ENCODE measurements at places on chromosomes 6 and 20. TPM values are rescaled to one million over a fixed set of nuclear protein-coding genes. Genes with fewer than 3 reads are reported as not detected.

GRCh38 chr20:49169547-49169946 is 18.6 kb downstream of the STAU1 start:
- no peak for DNase-seq
- no peaks in the 10 kb centered on the region for H3K27me3 ChIP-seq
- no peak overlapping the region for H3K4me3 ChIP-seq
- no peak overlapping the region for H3K27ac ChIP-seq
- H3K4me1 ChIP-seq = no peaks in the 10 kb centered on the region

DNA sequence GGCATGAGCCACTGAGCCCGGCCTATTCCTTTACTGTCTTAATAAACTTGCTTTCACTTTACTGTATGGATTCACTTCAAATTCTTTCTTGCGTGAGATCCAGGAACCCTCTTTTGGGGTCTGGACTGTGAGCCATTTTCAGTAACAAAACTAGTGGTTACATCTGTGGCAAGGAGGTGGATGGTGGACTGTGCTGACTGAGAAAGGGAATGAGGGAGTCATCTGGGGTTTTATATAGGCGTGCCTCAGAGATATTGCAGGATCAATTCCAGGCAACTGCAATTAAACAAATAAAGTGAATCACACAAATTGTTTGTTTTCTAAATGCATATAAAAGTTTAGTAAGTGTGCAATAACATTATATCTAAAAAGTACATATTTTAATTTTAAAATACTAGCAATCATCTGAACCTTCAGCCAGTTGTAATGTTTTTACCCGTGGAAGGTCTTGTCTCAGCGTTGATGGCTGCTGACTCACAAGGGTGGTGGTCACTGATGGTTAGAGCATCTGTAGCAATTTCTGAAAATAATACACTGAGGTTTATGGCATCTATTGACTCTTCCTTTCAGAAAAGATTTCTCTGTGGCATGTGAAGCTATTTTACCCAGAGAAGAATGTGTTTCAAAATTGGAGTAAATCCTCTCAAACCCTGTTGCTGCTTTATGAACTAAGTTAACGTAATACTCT is 111.4 kb upstream of the FKBP1C start:
- H3K27ac ChIP-seq = no peak overlapping the region
- H3K4me1 ChIP-seq = no peaks in the 10 kb centered on the region
- H3K36me3 ChIP-seq = no peaks in the 10 kb centered on the region
- no peak for DNase-seq

HAO1 gene
- total RNA-seq = not detected

- H3K4me3 ChIP-seq = no peak overlapping the region
- H3K36me3 ChIP-seq = no peaks in the 10 kb centered on the region
- no peaks in the 10 kb centered on the region for H3K27me3 ChIP-seq
- no peak overlapping the region for H3K27ac ChIP-seq
- DNase-seq = no peak
Observed at GRCh38 chr6:24831771-24832716, 33.3 kb upstream of the ARMH2 start.

DNAH8 gene
- total RNA-seq = 0.09 TPM

GRCh38 chr6:2477250-2477649 is 231.8 kb upstream of the GMDS start:
- no peak overlapping the region for H3K4me3 ChIP-seq
- no peak for DNase-seq
- no peaks in the 10 kb centered on the region for H3K36me3 ChIP-seq
- no peaks in the 10 kb centered on the region for H3K27me3 ChIP-seq
- H3K4me1 ChIP-seq = no peaks in the 10 kb centered on the region

- no peak overlapping the region for H3K27ac ChIP-seq
- DNase-seq = no peak
- no peaks in the 10 kb centered on the region for H3K4me1 ChIP-seq
- no peaks in the 10 kb centered on the region for H3K36me3 ChIP-seq
- no peaks in the 10 kb centered on the region for H3K27me3 ChIP-seq
Observed at GRCh38 chr6:106529438-106529837, 99.9 kb downstream of the RTN4IP1 start.

CST2 gene
- not detected for total RNA-seq

- no peak overlapping the region for H3K4me3 ChIP-seq
- H3K4me1 ChIP-seq = peaks cover 23% of the 10 kb centered on the region
- DNase-seq = peak; percentile 39
- no peaks in the 10 kb centered on the region for H3K27me3 ChIP-seq
Observed at GRCh38 chr6:164344801-164345291, 930.3 kb downstream of the QKI start.

DNA sequence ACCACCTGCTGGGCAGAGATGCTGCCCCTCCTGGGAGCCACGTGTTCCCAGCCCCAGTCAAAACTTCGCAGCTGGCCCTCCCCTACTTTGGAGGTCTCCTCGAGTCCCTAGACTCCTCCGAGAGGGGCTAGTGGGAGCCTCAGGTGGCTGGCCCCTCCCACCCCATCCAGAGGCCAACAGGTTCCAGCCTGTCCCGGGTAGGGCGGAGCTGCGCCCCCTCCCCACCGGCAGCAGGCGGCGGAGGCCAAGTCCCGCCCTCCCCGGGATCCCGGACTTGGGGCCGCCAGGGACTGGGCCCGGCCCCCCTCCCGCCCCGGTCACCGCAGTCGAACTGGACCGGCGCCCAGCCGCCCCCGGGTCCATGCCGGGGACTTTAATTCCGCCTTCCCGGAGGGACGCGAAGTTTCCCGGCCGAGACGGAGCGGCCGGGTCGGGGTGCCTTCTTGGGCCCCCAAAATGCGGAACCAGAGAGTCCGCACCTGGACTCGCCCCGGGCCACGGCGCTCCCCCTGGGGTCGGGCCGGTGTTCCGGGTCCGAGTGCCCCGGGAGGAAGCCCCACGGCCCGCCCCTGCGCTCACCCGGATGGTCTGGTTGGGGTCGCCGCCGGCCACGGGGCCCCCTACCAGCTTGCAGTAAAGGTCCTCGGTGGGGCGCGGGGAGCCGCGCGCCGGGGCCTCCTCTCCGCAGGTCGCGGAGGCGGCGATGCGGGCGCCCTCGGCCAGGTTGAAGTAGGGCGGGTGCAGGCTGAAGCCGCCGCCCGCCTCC is 559 bp downstream of the LAMA5 start:
- H3K4me3 ChIP-seq = peak overlapping the region; percentile 98
- H3K27ac ChIP-seq = peak overlapping the region; percentile 53
- peaks cover 77% of the 10 kb centered on the region for H3K4me1 ChIP-seq

DNA sequence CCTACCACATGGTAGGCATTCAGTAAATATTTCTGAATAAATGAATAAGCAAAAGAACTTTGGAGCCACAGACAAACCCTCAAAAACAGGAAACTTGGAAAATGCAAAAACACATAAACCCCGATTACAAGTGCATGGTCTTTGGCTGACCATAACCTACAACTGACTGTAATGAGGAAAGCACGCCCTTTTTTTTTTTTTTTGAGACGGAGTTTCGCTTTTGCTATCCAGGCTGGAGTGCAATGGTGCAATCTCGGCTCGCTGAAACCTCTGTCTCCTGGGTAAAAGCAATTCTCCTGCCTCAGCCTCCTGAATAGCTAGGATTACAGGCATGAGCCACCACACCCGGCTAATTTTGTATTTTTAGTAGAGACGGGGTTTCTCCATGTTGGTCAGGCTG is 11.9 kb upstream of the LATS1 start:
- peaks cover 6% of the 10 kb centered on the region for H3K36me3 ChIP-seq
- H3K27ac ChIP-seq = no peak overlapping the region
- no peaks in the 10 kb centered on the region for H3K27me3 ChIP-seq
- no peak for DNase-seq

PI3 gene
- total RNA-seq = not detected

DNA sequence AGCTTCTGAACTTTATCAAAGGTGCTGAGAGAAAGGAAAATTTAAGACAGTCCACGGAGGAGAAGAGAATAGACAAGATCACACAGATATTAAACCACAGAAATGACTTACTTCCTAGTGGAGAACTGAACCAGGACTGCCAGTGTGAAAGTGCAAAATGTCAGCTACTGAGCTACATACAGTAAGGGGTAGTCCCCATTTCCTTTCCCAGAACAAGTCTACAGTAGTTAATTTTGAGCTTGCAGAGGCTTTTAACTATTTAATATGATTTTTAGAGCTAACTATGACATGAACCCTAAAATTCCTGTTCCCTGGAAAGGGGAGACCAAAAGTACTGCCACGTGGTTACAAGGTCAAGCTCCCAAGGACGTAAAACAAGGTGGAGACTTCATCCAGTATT is 45.1 kb downstream of the CEP85L start:
- H3K27ac ChIP-seq = no peak overlapping the region
- no peak for DNase-seq
- no peaks in the 10 kb centered on the region for H3K27me3 ChIP-seq
- H3K4me1 ChIP-seq = no peaks in the 10 kb centered on the region
- no peaks in the 10 kb centered on the region for H3K36me3 ChIP-seq
- H3K4me3 ChIP-seq = no peak overlapping the region

DNA sequence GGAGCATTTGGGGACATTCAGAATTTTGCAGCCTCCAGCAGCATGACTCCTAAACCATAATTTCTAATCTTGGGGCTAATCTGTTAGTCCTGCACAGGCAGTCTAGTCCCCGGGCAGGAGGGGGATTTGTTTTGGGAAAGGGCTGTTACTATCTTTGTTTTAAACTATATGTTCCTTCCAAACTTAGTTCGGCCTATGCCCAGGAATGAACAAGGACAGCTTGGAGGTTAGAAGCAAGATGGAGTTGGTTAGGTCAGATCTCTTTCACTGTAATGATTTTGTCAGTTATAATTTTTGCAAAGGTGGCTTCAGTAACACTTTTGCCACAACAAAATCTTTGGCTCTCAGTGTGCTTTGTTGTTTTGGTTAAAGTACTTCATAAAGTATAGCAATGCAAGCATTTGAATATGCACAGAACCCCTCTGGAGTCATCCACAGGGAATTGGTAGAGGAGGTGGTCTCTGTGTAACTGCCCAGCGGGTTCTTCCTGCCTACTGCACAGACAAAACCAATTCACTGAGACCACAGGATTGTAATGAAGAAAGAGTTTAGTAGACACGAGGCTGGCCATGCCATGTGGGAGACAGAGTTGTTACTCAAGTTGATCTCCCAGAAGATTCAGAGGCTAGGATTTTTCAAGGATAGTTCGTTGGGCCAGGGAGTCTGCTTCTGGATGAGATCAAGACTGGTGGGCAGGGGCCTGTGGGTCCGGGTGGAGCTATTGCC is 224.1 kb upstream of the MYLIP start:
- no peak overlapping the region for H3K27ac ChIP-seq
- DNase-seq = no peak
- H3K4me1 ChIP-seq = no peaks in the 10 kb centered on the region
- no peaks in the 10 kb centered on the region for H3K27me3 ChIP-seq
- H3K36me3 ChIP-seq = no peaks in the 10 kb centered on the region

CLIC1 gene
- total RNA-seq = 307 TPM

- no peaks in the 10 kb centered on the region for H3K36me3 ChIP-seq
- peak overlapping the region; percentile 93 for H3K4me3 ChIP-seq
- H3K27ac ChIP-seq = no peak overlapping the region
- H3K4me1 ChIP-seq = peaks cover 45% of the 10 kb centered on the region
- H3K27me3 ChIP-seq = no peaks in the 10 kb centered on the region
- no peak for DNase-seq
Observed at GRCh38 chr6:156782691-156783320, 5.6 kb downstream of the ARID1B start.

- H3K27ac ChIP-seq = no peak overlapping the region
- H3K4me1 ChIP-seq = no peaks in the 10 kb centered on the region
- H3K36me3 ChIP-seq = no peaks in the 10 kb centered on the region
Observed at GRCh38 chr6:108395297-108395696, 100.4 kb downstream of the AFG1L start.

DNA sequence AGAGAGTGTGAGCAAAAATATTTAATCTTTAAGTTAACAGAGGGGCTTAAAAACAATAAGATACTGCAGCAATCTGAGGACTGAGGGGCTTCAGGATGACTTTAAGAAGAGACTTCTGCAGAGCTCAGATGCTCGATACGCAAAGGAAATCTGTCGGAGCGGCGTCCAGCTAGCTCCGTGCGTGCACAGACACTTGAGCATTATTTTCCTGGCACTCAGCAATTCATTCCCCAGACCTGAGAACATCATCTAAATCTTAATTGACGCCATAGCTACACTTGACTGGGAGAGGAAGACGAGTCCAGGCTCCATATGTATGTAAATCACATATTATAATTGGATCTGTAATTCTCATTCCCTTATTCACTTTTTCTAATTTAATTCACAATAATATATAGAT is 228.2 kb downstream of the SOD2 start:
- H3K27ac ChIP-seq = no peak overlapping the region
- H3K4me1 ChIP-seq = no peaks in the 10 kb centered on the region
- no peaks in the 10 kb centered on the region for H3K27me3 ChIP-seq

- peak overlapping the region; percentile 77 for H3K27ac ChIP-seq
- no peaks in the 10 kb centered on the region for H3K36me3 ChIP-seq
- H3K4me1 ChIP-seq = peaks cover 44% of the 10 kb centered on the region
- H3K27me3 ChIP-seq = no peaks in the 10 kb centered on the region
- DNase-seq = peak; percentile 57
Observed at GRCh38 chr6:26032340-26033084, 54.7 kb upstream of the HFE start.

- no peaks in the 10 kb centered on the region for H3K36me3 ChIP-seq
- H3K27ac ChIP-seq = no peak overlapping the region
- H3K4me1 ChIP-seq = no peaks in the 10 kb centered on the region
- H3K4me3 ChIP-seq = no peak overlapping the region
- no peaks in the 10 kb centered on the region for H3K27me3 ChIP-seq
Observed at GRCh38 chr6:155635416-155635815, 179.8 kb upstream of the NOX3 start.

GRCh38 chr20:2122936-2123335 is 21.3 kb downstream of the STK35 start:
- no peaks in the 10 kb centered on the region for H3K36me3 ChIP-seq
- H3K4me1 ChIP-seq = no peaks in the 10 kb centered on the region
- no peak for DNase-seq
- no peaks in the 10 kb centered on the region for H3K27me3 ChIP-seq
- no peak overlapping the region for H3K4me3 ChIP-seq

GRCh38 chr6:125203395-125203794 is 49.8 kb downstream of the TPD52L1 start:
- DNase-seq = no peak
- H3K27ac ChIP-seq = no peak overlapping the region
- H3K27me3 ChIP-seq = no peaks in the 10 kb centered on the region
- H3K4me1 ChIP-seq = peaks cover 7% of the 10 kb centered on the region
- no peaks in the 10 kb centered on the region for H3K36me3 ChIP-seq

- peak within 1 kb of the TSS; percentile 87 for H3K4me3 ChIP-seq
- H3K36me3 ChIP-seq = no peaks in the 10 kb centered on the region
- DNase-seq = peak; percentile 98
- H3K27ac ChIP-seq = peak within 1 kb of the TSS; percentile 98
- peaks cover 39% of the 10 kb centered on the region for H3K4me1 ChIP-seq
Observed at GRCh38 chr6:131950767-131951575, at the start of gene CCN2. Gene CCN2 (minus strand): TSS chr6:131951372. CDS start chr6:131951172, 200 bp downstream.

GRCh38 chr20:32415494-32415893 is 57.4 kb downstream of the ASXL1 start:
- no peak overlapping the region for H3K27ac ChIP-seq
- no peaks in the 10 kb centered on the region for H3K36me3 ChIP-seq
- H3K27me3 ChIP-seq = no peaks in the 10 kb centered on the region
- H3K4me1 ChIP-seq = no peaks in the 10 kb centered on the region

- H3K4me3 ChIP-seq = no peak overlapping the region
- H3K27me3 ChIP-seq = no peaks in the 10 kb centered on the region
- no peak overlapping the region for H3K27ac ChIP-seq
- DNase-seq = no peak
- H3K36me3 ChIP-seq = peaks cover under 1% of the 10 kb centered on the region
Observed at GRCh38 chr6:29603930-29604329, 19.0 kb downstream of the OR2H2 start.

GRCh38 chr6:52517502-52518278 is 59.2 kb downstream of the TRAM2 start:
- H3K4me3 ChIP-seq = no peak overlapping the region
- peaks cover 11% of the 10 kb centered on the region for H3K4me1 ChIP-seq
- no peaks in the 10 kb centered on the region for H3K36me3 ChIP-seq
- H3K27ac ChIP-seq = no peak overlapping the region
- H3K27me3 ChIP-seq = no peaks in the 10 kb centered on the region

TGM2 gene
- total RNA-seq = 0.22 TPM

- H3K27ac ChIP-seq = no peak overlapping the region
- peak overlapping the region; percentile 22 for H3K4me3 ChIP-seq
- peak; percentile 47 for DNase-seq
Observed at GRCh38 chr20:22403632-22404361, 180.6 kb downstream of the FOXA2 start.

All from neural progenitor cell (in vitro differentiated cells).